NCI-H2081 (cell line): ENCODE measurements at places on chromosomes 16 and 17.

GRCh38 chr16:52906281-52906680 is 146.4 kb downstream of the CHD9NB start:
- DNase-seq = no peak

GRCh38 chr16:86478779-86479178 is 31.5 kb upstream of the FOXF1 start:
- no peak for DNase-seq

GRCh38 chr17:64001091-64001579 is 3.0 kb downstream of the PRR29 start:
- no peak for DNase-seq

- DNase-seq = no peak
These were observed 28.8 kb downstream of the TOM1L2 start for GRCh38 chr17:17943281-17943984.

- no peak for DNase-seq
These were observed 11.7 kb downstream of the SLC7A6OS start for GRCh38 chr16:68298907-68299561.

DNA sequence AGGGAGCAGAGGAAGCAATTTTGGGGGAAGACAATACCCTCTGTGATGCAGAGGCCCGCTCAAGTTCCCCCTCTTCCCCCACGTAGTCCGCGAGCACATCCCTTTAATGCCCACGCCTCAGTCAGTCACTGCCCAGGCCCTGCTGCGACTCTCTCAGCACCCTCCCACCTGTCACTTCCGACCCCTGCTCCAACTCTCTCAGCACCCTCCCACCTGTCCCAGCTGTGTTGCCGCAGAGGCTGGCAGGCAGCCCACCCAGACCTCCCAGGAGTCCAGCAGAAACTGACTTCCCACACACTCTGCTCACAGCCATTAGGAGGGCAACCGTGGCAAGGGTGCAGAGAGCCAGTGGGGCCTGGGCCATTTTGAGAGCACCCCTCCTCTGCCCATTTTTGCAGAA is 92.7 kb downstream of the WSCD1 start:
- DNase-seq = no peak

DNA sequence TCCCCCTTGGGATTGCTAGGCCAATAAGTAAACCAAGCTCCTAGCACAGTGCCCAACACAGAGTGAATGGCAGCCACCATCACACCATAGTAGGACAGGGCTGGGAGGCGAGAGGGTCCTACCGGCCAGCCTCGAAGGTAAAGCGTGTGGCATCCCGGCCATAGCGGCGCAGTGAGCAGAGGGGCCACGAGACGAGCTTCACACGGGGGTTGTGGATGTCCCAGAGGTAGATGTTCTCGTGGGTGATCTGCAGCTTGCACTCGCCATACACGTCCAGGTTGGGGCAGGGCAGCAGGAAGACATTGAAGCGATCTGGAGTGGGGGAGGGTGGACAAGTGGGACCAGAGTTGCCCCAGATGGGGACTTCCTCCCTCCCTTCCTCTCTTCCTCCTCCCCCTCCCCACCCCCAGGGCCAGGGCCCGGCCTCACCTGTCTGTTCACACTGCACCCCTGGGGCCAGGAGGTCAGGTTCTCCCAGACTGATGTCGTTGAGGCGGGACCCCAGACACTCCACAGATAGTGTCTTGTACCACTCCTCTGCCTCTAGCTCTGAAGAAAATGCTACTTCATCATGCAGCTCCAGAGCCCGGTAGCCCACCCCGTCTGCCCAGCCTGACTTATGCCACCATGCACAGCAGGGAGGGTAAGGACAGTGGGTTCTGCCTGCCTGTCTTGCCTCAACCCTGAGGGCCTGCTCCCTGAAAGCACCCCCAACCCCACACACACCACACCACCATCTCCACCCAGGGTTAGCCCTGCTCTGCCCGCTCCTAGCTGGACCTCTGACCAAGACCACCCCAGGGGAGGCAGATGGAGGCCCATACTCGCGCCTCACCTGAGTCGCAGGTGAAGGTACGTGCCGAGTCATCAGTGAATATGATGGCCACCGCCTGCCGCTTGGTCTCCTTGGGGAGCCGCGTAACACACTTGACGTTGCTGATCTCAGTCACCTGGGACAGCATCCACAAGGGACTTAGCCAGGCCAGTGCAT is 11.3 kb downstream of the DOK4 start:
- DNase-seq = no peak

DNA sequence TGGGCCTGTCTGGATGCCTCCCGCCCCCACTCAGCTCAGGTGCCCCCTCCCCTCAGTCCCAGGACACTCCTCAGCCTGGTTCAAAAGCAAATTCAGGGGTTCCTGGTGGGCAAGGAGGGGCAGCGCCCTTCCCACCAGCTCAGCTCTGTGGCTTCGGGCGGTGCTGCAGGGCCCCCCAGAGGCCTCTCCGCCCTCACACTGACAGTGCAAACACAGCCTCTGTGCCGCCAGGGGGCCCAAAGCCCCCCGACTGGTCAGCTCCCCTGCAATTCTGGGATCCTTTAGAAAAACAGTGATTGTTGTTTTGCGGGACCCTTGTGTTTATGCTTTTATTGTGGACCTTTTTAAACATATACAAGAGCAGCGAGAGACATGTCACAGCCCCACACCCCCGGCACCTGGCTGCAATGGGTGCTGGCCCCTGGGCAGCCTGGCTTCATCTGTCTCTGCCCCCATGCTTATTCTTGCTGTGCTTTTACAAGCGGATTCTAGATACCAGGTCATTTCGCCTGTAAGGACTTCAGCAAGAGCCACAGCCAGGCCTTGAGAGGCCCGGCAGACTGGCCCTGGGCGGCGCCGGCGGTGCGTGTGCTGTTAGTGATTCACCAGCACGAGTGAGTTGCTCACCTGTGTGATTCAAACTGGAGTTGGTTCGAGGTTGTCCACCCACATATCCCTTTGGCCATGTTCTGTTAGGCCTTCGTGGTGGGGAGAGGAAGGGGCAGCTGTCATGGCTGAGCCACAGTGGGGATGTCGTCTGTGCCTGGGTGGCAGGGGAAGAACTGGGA is 21.2 kb downstream of the ZNF469 start:
- DNase-seq = no peak

- DNase-seq = no peak
These were observed 4.4 kb downstream of the LDHD start for GRCh38 chr16:75111961-75112733.

- no peak for DNase-seq
These were observed 45.8 kb downstream of the TNFRSF13B start for GRCh38 chr17:16926061-16926511.

- no peak for DNase-seq
These were observed 152.1 kb upstream of the CHMP6 start for GRCh38 chr17:80839511-80839941.

DNA sequence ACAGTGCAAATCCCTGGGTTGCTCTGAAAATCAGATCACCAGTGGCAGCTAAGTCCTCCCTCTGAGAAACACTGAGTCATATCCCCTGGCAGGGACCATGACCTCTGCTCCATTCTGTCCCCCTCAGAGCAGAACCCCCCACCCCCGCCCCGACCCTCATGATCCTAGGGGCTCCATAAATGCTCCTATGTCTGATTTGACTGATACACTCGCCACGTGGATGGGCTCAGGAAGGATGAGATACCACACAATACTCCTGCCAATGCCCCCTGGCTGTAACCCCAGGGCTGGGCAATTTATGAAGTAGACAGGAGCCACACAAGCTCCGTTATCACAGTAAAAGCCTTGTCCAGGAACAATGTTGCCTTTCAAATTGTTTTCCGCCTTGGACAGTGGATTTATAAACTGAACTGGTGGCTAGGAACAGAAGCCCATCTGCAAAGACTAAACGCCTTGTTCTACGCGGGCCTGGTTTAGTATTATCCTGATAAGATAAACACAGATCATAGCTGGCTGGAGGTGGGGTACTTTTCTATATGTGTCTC is 394.8 kb downstream of the SLC39A11 start:
- peak; percentile 23 for DNase-seq

- no peak for DNase-seq
These were observed 115.9 kb downstream of the SEC14L1 start for GRCh38 chr17:77256710-77257109.

DNA sequence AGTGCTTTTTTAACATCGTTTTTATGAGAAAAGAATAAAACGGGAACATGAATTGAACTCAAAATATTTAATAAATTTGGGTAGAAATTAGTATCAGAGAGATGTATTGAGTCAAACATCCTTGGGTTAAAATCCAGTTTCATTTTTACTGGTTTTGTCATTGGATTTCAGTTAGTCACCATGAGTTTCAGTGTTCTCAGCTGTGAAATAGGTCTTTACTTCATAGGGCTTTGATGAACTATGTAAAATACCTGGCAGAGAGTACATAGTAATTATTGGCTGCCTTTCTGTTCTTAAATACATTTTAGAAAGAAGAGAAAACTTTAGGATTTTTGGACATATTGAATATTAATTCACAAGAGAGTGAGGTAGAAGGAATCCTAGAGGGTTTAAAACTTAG is 105.8 kb downstream of the TANC2 start:
- DNase-seq = no peak
